ENCODE measurements at places on chromosomes 3 and 15.

- no peak for DNase-seq
Observed at GRCh38 chr3:151589311-151589710, 128.4 kb upstream of the IGSF10 start.

DNA sequence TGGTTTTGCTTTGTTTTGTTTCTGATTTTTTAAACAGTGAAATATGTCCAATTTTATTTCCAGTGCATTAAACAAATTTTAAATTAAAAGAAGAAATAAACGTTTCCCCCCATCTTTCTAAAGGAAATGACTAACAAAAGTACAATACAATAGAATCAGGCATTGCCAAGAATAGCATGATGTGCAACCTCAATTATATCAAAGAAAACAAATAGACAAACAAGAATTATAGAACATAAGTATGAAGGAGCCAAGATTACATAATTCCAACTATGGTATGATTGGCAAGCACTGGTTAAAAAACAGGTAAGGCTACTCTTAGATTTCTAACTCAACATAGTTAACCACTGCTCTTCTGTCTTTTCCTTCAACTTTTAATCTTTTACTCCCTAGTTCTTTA is 26.4 kb downstream of the TIGIT start:
- no peak for DNase-seq

- peak; percentile 55 for DNase-seq
Observed at GRCh38 chr3:143119974-143120715, 574 bp downstream of the CHST2 start.

DNA sequence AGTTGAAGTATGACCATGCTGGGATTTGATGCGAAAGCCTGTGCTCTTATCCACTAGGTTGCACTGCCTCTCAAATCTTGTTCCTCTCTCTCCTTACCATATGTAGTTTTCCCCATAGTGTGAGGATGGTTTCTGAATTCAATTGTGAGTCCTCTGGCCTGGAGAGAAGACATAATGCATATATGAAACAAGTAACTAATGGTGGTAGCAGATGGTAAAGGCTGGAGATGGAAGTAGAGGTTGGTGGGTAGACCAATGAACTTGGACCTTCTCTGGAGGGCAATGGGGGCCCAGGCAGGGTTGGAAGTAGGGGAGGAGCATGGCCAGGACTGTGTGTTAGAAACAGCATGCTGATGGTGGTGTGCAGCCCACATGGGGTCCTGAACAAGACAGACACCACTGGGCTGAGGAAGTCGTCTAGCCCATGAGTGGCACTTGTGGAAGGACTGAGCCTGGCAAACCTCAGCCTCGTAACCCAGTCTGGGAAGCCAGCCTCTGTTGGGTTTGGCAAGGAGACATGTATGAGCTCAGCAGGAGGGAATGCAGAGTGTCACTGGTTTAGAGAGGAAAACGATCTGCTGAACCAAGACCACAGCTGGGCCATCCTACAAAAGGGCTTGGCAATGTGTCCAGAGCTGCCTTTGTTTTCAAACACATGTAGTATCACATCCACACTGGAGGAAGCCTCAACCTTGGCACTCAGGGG is 18.5 kb upstream of the LMCD1 start:
- no peak for DNase-seq

DNA sequence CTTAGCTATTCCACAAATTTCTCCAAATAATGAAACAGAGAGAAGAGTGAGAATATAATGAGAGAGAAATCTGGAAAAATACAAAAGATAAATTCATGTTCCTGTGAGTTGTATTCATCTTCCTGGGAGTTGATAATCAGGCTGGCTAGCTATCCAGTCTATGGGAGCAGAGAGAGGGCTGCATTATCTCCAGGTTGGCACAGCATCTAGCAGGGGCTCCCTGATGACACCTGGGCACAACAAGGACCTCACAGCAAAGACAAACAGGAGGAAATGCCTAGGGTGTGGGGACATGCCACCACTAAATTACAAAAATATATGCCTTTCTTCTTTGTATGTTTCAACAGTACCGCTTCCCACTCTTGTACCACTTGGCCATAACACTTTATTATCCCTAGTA is 1.9 kb downstream of the EHD4 start:
- DNase-seq, result no peak

DNA sequence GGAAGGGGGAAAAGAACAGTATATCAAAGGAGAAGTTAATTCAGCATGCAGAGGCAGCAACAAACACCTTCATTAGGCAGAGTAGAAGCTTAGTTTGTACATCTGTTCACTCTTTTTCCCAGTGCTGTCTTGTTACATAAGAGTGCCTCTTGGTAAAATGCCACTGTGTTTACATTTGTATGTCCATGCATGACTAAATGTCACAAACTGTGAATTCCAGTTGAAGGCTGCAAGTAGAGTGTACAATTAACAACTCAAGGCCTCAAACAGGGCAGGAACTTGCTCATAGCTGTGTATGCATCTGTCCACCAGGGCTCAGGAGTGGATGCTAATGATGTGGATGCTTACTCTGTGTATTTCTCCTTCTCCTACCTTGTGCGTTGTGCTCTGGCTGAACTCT is 214.2 kb upstream of the TPM1 start:
- no peak for DNase-seq

DNA sequence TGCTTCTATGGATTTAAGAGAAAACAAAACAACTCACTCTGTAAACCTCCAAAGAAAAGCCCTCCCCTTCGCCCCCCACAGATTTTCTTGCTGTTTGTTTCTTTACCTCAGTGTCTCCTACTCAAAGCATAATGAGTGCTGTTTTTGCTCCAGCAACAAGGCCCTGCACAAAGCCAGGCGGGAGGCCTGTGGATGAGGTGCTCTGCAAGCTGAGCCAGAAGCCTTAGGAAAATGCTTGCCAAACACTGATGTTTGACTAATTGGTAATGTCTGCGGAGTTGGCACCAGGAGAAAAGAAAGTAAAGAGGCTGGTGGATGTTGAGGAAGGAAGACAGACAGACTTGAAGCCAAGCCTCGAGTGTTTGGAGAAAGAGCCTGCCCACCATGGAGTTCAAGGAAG is 99.7 kb downstream of the RARB start:
- DNase-seq, result no peak

- DNase-seq, result no peak
Observed at GRCh38 chr15:65006876-65007275, 17.2 kb upstream of the SPG21 start.

- peak; percentile 77 for DNase-seq
Observed at GRCh38 chr15:58988006-58988785, 733 bp downstream of the RNF111 start.

- DNase-seq, result no peak
Observed at GRCh38 chr15:85440451-85440850, 60.0 kb downstream of the AKAP13 start.

DNA sequence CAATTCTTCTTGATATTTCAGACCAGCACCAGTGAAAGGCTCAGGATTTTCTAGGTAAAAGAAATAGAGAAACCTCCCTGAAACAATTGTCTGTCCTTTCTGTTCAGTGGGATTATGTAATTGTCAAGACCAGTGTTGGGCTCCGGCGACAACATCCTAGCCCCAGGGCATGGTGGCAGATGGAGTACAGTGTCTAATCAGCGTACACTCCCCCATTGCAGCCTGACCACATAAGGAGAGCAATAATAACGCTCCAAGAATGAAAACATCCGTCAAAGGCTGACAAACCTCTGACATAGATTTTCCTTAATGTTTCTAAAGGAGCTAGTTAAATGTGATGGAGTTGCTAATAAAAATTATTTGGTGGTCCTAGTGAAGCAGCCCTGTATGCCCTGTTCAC is 144.6 kb downstream of the EBLN2 start:
- DNase-seq, result peak; percentile 65

DNA sequence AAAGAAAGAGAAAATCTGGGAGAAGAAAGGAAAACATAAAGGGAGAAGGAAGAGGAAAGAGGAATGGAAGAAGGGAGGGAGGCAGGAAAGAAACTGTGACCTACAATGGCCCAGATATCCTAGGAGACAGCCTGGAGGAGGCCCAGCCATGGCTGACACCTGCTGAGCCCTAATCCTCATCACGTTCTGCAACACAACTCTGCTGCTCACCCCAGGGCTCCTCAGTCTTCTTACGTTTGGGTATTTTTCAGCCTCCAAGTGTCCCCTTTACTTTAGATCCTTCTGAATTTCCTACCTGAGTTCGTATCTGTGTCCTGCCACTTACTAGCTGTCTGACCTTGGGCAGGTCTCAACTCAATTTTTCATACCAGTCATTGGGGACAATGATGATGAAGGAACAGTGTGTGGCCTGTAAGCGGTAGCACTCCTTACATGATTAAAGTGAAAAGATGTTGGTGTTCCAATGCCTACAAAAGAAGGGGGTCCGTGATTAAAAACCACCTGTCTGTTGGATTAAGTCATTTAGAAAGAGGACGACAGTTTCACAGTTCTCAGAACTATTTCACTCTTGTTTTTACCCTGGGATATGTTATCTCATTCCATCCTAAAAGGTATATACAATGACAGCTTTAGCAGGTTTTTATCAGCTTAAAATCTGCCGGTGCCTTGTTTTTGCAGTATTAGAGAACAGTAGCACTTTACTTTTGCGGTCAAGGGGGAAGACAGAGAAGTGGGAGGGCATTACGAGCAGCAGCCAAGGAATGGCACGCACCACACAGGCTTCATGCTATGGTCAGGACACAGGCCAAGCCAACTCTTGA is 47.4 kb downstream of the CCR4 start:
- DNase-seq, result no peak

GRCh38 chr3:43080726-43081568 is 24.9 kb downstream of the POMGNT2 start:
- DNase-seq, result no peak

DNA sequence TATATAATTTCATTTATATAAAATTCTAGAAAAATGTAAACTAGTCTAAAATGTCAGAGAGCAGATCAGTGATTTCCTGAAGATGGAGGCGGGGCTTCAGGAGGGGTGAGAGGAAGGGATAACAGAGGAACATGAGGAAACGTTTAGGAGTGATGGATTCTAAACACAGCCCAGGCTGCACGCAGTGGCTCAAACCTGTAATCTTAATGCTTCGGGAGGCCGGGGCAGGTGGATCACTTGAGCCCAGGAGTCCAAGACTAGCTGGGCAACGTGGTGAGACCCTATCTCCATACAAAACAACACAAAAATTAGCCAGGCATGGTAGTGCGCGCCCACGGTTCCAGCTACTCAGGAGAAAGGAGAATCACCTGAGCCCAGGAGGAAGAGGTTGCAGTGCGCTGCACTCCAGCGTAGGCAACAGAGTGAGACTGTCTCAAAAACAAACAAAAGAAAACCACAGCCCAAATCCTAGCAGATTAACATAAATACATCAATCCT is 18.0 kb upstream of the IQCF1 start:
- no peak for DNase-seq

DNA sequence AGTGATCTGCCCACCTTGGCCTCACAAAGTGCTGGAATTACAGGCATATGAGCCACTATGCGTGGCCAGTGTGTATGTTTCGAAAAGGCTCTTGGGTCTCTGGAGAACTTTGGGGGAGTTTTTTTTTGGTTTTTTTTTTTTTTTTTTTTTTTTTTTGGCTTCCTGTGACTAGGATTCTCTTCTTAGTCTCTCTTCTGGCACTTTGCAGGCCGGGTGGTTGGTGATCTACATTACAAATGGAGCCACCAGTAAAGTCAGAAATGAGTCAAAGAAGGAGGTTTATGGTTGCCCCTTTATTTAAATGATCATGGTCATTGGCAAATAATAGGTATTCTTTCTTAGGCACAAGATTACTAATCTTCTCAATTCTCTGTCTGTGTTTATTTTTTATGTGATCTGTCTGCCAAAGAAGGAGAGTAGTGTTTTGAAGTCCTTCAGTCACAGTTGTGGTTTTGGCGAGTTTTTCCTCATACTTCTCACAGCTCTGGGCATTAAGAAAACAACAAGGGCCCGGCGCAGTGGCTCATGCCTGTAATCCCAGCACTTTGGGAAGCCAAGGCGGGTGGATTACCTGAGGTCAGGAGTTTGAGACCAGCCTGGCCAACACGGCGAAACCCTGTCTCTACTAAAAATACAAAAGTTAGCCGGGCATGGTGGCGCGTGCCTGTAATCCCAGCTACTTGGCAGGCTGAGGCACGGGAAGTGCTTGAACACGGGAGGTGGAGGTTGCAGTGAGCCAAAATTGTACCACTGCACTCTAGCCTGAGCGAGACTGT is 38.3 kb downstream of the PDE8A start:
- no peak for DNase-seq

DNA sequence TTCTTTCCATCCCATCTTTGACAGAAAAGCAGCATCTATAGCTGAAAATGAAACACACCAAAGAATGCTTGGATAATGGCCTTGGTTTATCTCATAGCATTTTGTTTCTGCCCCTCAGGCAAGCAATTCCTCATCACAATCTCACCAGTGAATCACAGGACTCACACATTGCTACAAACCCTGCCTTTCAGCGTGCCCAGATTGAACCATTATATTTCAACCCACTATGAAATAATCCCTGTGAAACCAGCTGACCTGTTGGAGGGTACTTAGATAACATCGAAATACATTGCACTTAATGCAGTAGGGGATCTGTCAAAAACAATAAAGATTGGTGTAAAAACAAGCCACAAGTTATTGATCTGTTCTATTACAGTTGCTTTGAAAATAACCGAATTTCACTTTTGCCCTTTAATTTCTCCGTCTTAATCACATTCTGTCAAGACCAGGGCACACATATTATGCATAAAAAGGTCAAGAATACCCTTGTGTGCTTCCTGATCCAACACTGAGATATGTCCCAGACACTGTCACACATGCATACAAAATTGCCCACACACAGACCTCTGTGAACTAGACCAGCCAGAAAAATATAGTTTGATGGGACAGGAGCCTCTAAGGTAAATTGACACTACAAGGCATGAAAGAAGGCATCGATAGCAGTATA is 839.8 kb downstream of the NTRK3 start:
- DNase-seq, result peak; percentile 48

- no peak for DNase-seq
Observed at GRCh38 chr3:20236603-20237002, 50.6 kb upstream of the SGO1 start.

DNA sequence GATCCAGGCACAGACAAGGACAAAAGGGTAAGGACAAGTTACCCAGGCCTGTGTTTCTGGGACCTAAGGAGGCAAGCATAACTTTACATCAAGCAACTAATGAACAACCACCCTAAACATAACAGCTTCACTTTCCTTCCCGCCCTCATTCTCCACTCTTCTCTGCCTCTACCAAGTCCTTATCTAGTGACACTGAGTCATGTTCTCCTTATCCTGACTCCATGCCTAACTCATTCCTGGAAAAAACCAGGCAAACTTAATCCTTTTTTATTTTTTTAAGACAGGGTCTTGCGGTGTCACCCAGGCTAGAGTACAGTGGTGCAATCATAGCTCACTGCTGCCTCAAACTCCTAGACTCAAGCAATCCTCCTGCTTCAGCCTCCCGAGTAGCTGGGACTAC is 44.5 kb downstream of the TMEM44 start:
- no peak for DNase-seq

- DNase-seq, result no peak
Observed at GRCh38 chr3:123342631-123343080, 106.2 kb downstream of the ADCY5 start.

GRCh38 chr15:47715856-47716445 is 1.4 kb upstream of the SEMA6D start:
- DNase-seq, result no peak

DNA sequence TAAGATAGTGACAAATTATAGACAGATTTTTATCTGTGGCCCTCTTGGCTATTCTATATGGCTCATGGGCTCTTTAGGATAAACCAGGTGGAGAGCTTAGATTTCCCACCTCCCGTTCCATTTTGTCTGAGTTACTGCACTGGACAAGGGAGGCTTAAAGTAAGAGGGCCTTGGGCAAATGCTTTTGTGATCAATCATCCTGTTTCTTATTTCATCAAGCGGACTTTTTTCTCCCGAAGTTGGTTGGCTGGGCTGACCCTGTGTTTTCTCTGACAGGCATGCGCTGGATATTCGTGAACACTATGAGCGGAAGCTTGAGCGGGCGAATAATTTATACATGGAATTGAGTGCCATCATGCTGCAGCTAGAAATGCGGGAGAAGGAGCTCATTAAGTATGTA is 33.4 kb downstream of the TMEM41A start:
- DNase-seq, result no peak

All from BE2C (cell line).